Neural crest cell (in vitro differentiated cells): ENCODE measurements at places on chromosomes 7 and 10.

DNA sequence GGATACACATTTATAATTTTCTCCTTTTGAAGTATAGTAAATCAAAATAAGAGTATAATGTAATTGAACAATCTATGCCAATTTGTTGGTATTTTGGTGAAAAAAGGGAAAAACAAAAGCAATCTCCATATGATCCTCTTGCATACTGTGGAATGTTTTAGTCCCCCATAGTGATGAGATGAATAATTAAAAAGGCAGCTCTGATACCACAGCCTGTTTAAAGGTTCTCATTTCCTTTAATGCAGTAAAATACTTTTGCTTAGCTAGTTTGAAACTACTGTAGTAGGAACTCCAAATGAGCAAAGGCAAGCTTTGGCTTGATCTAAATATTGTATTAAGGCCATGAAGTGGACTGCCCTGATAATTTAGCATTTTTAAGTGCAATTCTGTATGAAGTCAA, 77.6 kb downstream of the VTI1A start:
- H3K4me1 ChIP-seq = peaks cover 8% of the 10 kb centered on the region
- H3K4me3 ChIP-seq = no peak overlapping the region
- no peak overlapping the region for H3K27ac ChIP-seq
- H3K27me3 ChIP-seq = no peaks in the 10 kb centered on the region
- DNase-seq = no peak

DNA sequence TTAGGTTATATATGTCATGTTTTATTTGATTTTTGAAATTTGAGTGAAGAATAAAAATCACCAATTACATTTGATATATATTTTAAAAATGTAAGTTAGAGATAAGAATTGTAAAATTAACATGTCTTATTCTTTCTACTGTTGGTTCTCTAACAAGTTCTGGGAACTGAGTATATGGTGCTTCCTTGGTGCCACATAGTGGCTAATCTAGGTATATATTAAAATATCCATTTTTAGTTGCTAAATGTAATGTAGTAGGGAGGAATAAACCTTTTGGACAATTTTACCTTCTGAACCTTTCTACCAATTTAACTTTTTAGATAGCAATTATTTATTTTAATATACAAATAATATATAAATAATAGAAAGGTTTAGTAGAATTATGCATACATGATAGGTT, 17.5 kb downstream of the CFAP69 start:
- no peaks in the 10 kb centered on the region for H3K4me1 ChIP-seq
- no peak overlapping the region for H3K27ac ChIP-seq
- peaks cover under 1% of the 10 kb centered on the region for H3K27me3 ChIP-seq

- no peak overlapping the region for H3K27ac ChIP-seq
- peaks cover 6% of the 10 kb centered on the region for H3K36me3 ChIP-seq
- H3K4me3 ChIP-seq = no peak overlapping the region
- DNase-seq = no peak
Measured at GRCh38 chr10:95241533-95241932, 47.5 kb downstream of the ACSM6 start.

DNA sequence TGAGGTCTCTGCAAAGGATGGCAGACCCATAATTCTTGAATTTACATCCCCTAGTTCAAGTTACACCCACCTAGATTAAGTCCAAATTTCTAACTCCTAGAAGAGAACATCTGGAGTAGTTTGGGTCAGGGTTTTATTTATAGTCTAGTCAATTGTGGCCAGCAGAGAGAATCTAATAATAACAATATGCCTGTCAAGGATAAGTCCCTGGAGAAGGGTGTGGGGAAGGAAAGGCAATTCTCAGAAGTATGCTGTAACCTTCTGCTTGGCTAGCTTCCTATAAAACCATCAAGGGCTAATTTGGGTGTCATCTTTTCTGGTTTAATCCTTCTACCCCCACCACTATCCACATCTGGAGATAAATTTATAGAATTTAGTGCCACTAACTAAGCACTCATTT, 52.8 kb upstream of the SEMA3E start:
- H3K27me3 ChIP-seq = no peaks in the 10 kb centered on the region
- no peaks in the 10 kb centered on the region for H3K36me3 ChIP-seq
- peaks cover 23% of the 10 kb centered on the region for H3K4me1 ChIP-seq

DNA sequence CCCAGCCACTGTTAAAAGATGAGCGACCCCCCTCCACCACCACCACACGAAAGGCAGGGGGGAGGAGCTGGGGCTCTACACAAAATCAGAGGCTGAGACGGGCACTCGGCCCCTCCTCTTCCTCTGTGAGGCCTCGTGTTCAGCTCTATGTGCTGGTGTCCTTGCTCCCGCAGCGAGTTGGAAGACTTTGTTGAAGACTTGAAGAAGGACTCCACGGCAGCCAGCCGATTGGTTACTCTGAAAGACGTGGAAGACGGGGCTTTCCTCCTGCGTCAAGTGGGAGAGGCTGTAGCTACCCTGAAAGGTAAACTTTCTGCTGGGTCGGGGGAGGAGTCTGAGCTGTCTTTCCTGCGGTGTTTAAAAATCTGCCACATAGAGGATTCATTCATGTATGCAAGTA, 203.7 kb downstream of the ARHGAP21 start:
- H3K4me3 ChIP-seq = no peak overlapping the region
- no peaks in the 10 kb centered on the region for H3K27me3 ChIP-seq
- no peak for DNase-seq

DNA sequence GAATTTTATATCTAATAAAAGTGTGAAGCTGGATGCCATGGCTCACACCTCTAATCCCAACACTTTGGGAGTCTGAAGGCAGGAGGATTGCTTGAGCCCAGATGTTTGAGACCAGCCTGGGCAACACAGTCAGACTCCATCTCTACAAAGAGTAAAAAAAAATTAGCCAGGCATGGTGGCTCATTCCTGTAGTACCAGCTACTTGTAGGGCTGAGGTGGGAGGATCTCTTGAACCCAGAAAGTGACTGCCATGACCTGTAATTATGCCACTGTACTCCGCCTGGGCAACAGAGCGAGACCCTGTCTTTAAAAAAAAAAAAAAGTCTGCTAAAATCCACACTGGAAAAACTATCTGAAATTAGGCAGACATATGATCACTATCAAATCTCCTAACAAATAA, 7.6 kb downstream of the JMJD1C start:
- H3K4me3 ChIP-seq = no peak overlapping the region
- H3K4me1 ChIP-seq = peaks cover 16% of the 10 kb centered on the region
- peaks cover 3% of the 10 kb centered on the region for H3K36me3 ChIP-seq
- no peak overlapping the region for H3K27ac ChIP-seq
